ENCODE measurements at places on chromosomes 2 and 18. TPM values are rescaled to one million over a fixed set of nuclear protein-coding genes. Genes with fewer than 3 reads are reported as not detected.

Gene CD8B2
- total RNA-seq: not detected

Gene GPR35
- 0.28 TPM for total RNA-seq

Gene PLGLB1
- 0.28 TPM for total RNA-seq

Gene ALPG
- total RNA-seq: not detected

Data from IMR-90 (cell line).